ENCODE measurements at places on chromosomes 3 and 15. TPM values are rescaled to one million over a fixed set of nuclear protein-coding genes. Genes with fewer than 3 reads are reported as not detected.

CLDN18 gene
- polyA plus RNA-seq, result 1.3 TPM

DUOXA2 gene
- 0.11 TPM for polyA plus RNA-seq

SLC7A14 gene
- polyA plus RNA-seq, result 17.0 TPM

UNC13C gene
- 13.8 TPM for polyA plus RNA-seq

CCNL1 gene
- 70.0 TPM for polyA plus RNA-seq

STXBP5L gene
- 5.3 TPM for polyA plus RNA-seq

CA12 gene
- 8.2 TPM for polyA plus RNA-seq

REC114 gene
- polyA plus RNA-seq, result not detected

PRKCD gene
- polyA plus RNA-seq, result 15.0 TPM

TERC gene
- polyA plus RNA-seq, result 0.90 TPM

FOXB1 gene
- 11.8 TPM for polyA plus RNA-seq

IGF1R gene
- polyA plus RNA-seq, result 20.3 TPM

C3orf85 gene
- 0.21 TPM for polyA plus RNA-seq

MASP1 gene
- polyA plus RNA-seq, result 43.8 TPM

LRRC28 gene
- 33.3 TPM for polyA plus RNA-seq

HESX1 gene
- 2.1 TPM for polyA plus RNA-seq

CCDC80 gene
- polyA plus RNA-seq, result 98.5 TPM

IQCF6 gene
- not detected for polyA plus RNA-seq

TMEM108 gene
- 48.5 TPM for polyA plus RNA-seq

HDGFL3 gene
- polyA plus RNA-seq, result 195 TPM

RBM5 gene
- 366 TPM for polyA plus RNA-seq
